ENCODE measurements at places on chromosomes 3 and 15. TPM values are rescaled to one million over a fixed set of nuclear protein-coding genes. Genes with fewer than 3 reads are reported as not detected.
A peak's percentile ranks its signal among the peaks of the same experiment; 100 is the strongest.

The SOX14 gene
- total RNA-seq: not detected

The TNNC1 gene
- total RNA-seq: 0.64 TPM

The CCDC39 gene
- not detected for total RNA-seq

The WDR93 gene
- total RNA-seq: not detected

The CKMT1B gene
- total RNA-seq: 277 TPM

The TUBGCP4 gene
- 18.6 TPM for total RNA-seq

The PPM1L gene
- 16.9 TPM for total RNA-seq

The PDHB gene
- total RNA-seq: 73.3 TPM

The HRG gene
- total RNA-seq: not detected

The B3GNT5 gene
- 106 TPM for total RNA-seq

The OXNAD1 gene
- total RNA-seq: 31.7 TPM

DNA sequence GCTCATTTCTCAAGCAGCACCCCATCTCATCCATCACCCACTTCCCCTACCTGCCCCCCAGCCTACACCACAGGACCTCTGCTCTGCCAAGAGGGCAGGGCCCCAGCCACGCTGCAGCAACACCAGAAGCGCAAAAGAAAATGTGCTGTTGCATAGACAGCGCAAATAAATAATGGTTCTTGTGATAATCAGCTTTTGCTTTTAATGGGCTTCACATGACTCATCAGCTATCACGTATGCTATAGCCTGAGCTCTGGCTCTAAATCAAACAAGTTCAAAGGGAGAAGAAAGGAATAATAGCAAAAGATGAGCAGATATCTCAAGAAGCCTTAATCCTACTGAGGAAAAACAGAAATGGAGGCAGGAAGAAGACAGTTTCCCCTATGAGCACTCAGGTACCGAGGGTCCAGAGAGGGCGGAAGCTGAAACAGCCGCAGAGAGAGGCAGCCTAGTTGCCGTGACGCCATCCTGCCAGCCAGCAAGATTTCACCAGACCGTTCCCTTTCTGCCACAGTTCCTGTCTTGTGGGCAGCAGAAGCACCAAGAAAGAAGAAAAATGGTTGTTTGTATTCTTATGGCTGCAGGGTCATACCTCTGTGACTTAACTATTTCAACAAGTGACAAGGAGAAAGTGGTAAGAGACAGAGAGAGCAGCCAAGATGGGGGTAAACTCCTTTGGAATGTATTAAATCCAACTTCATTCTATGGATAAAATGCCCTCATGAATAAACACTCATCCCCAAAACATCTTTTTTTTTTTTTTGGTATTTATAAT is 22.0 kb downstream of the RAB27A start:
- DNase-seq: peak; percentile 49

DNA sequence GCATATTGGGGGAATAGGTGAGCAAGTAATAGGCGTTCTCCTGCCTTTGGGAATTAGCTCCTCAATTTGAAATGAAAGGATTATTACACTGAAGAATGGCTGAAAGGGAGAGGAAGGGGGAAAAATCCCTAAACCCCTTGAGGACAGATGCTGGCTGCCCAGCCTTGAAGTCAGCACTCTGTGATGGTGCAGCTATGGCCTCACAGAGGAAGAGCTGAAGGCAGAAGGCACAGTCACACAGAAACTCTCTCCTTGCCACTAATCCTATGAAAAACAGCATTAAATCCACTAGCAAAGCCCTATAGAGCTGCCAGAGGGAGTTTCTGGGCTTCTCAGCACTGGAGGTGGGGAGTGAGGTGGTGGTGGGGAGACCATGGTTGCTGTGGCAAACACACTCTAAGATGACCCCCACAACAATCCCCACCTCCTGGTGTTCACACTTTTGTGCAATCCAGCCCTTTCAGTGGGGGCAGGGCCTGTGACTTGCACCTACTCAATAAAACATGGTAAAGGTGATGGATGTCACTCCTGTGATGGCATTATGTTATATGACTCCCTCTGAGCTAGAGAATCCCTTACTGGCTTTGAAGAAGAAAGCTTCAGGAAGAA is 101.2 kb downstream of the RFTN1 start:
- no peak for DNase-seq

GRCh38 chr15:29046977-29047376 is 161.2 kb downstream of the APBA2 start:
- no peak for DNase-seq

GRCh38 chr15:38684440-38685010 is 119.9 kb upstream of the RASGRP1 start:
- DNase-seq: no peak

GRCh38 chr3:23325466-23326065 is 122.4 kb downstream of the UBE2E2 start:
- no peak for DNase-seq

GRCh38 chr3:179149951-179150350 is 1.8 kb downstream of the PIK3CA start:
- DNase-seq: no peak

GRCh38 chr15:51869060-51869421 is 39.6 kb downstream of the TMOD3 start:
- DNase-seq: peak; percentile 53

GRCh38 chr3:60262546-60262945 is 988.7 kb downstream of the FHIT start:
- no peak for DNase-seq

- DNase-seq: no peak
These were observed 73.3 kb downstream of the MRPL46 start for GRCh38 chr15:88393719-88394519.

DNA sequence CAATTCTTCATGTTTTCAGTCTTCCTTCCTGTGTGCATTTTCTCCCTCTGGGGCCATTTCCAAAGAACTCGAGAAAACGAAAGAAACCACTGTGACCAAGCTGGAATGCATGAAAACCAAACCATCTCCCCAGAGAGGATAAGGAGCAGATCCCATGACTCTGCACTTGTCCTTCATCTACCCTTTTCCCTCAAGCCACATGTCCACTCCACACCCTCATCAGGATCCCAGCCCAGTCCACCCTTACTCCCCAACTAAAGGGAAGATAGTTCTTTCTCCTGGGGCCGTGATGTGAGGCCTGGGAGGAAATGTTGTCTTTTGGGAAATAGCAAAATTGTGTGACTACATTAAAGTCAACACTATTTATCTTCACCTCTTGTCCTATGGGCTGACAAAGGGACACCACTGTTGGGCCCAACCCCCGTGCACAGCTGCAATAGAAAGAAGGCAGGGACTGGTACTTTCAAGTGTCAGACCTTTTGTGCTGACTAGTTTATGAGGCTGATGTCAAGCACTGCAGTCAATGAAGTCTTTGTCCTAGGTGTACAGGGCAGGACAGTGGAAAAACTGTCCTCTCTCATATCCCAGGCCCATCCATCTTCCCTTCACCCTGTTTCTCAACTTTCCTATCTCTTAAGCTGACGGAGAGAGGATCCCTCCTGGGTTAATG is 487.1 kb upstream of the NR2F2 start:
- DNase-seq: no peak

GRCh38 chr3:37502621-37503020 is 328.2 kb upstream of the LRRFIP2 start:
- no peak for DNase-seq

- no peak for DNase-seq
These were observed 256.4 kb upstream of the MCTP2 start for GRCh38 chr15:93974804-93975481.

- DNase-seq: no peak
These were observed 55.0 kb downstream of the U2SURP start for GRCh38 chr3:143056372-143056771.

- no peak for DNase-seq
These were observed 95.8 kb downstream of the PPARG start for GRCh38 chr3:12384451-12385233.

DNA sequence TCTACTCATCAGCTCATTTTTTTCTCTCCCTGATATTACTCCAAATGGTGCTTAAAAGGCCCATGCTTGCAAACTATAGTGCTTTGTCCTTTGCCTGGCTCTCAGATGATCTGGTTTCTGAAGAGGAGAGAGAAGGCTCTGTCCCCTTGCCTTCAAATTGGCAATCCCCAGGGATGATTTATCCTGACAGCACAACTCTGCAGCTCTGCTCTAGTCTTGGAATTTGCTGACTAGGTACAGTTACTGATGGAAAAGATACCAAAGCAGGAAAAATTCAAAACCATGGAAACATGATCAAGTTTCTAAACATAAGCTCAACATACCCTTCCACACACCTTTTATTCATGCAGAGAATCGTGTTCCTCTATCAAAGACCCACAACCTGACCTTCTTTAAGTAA is 106.7 kb upstream of the CADPS start:
- no peak for DNase-seq

- peak; percentile 50 for DNase-seq
These were observed 64.6 kb upstream of the UBE2E1 start for GRCh38 chr3:23741036-23741706.

DNA sequence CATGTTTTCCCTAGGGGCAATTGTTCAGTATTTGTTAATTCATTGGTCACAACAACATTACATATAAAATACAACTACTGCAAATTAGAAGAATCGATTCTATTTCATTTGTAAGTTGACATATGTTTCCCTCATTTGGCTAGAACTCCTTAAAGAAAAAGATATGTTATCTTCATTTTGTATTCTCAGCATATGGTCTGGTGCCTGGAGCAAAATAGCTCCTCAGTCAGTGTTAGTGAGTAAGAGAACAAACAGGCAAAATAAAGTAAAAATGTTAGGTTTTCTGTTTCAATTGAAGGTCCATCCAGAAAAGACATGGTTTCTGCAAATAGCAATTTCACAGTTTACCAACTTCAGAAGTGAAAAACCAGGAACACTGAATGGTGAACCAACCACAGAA is 1343.1 kb downstream of the ROBO1 start:
- DNase-seq: no peak

DNA sequence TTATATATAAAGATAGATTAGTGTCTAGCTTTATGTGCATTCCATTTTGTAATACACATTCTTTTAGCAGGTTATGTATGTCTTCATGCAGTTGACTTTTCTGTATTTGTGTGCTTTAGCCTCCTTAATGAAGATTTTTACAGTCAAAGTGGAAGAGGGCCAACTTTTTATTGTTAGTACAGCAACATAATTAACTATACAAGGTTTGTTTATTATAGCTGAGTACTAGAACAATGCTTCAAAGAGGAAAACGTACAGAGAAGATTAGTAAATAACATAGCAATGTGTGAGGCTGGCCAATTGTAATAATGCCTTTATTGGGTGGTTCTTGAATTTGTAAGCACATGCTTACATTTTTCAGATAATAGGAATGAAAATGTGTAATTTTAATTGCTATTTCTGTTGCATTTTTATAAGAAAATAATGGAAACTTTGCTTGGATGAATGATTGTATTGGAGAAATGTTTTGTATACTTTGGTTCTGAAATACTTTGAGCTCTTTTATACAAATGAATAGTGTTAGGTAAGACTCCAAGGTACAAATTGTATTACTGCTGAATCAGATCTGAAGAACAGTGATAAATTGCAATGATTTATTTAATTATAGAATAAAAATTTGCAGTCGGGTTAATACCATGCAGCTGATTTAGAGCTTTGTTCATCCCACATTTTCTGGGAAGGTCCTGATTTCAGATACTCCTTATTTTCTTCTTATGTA is 41.4 kb downstream of the UBE2E2 start:
- no peak for DNase-seq

DNA sequence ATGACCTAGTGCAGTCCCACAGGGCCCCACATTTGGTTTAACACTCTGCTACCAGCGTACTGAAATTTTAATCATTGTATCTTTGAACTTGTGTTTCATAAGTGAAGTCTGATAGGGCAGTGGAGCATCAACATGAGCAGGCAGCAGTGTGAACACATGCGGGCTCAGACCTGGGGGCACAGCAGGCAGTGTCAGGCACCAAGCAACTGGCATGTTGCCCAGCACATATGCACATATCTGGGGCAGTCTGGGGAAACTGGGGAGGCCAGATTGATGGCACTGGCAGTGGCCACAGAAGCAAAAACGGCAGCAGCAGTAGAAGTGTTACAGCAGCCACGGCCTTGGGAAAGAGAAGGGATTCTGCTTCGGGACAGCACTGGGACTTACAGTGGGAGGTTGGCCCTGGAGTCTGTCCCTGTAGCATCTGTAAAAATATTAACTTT is 353.9 kb upstream of the KCNMB2 start:
- DNase-seq: no peak

GRCh38 chr3:128488991-128489673 is 3.9 kb downstream of the GATA2 start:
- DNase-seq: peak; percentile 37

- DNase-seq: no peak
These were observed 94.2 kb downstream of the CBLB start for GRCh38 chr3:105774444-105775180.

DNA sequence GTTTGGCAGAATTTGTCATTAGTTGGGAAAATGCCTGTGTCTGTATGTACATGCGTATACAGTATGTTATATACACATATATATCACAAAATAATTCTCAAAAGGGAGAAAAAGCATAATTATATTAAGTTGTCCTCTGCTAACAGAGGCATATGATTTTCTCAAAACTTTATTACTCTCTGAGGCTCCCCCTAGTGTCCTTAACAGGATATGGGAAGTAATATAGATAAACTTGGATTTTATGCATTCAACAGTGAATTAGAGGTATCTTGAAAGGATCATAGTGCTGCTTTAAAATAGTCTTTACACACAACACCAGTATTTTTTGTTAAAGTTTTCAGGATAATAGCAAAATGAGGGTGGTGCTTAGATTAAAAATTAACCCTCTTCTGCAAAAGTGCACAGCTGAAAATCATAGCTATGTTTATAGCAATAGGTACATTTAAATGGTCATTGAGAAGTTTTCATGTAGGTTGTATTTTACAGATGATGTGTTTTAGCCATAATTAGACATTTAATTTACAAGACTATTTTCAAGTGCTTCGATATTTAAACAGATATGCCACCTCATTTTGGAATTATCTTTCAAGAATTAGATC is 454.0 kb upstream of the ROBO2 start:
- no peak for DNase-seq

GRCh38 chr3:140843656-140844055 is 98.0 kb upstream of the SLC25A36 start:
- DNase-seq: no peak

GRCh38 chr3:12380461-12380860 is 91.6 kb downstream of the PPARG start:
- DNase-seq: no peak

DNA sequence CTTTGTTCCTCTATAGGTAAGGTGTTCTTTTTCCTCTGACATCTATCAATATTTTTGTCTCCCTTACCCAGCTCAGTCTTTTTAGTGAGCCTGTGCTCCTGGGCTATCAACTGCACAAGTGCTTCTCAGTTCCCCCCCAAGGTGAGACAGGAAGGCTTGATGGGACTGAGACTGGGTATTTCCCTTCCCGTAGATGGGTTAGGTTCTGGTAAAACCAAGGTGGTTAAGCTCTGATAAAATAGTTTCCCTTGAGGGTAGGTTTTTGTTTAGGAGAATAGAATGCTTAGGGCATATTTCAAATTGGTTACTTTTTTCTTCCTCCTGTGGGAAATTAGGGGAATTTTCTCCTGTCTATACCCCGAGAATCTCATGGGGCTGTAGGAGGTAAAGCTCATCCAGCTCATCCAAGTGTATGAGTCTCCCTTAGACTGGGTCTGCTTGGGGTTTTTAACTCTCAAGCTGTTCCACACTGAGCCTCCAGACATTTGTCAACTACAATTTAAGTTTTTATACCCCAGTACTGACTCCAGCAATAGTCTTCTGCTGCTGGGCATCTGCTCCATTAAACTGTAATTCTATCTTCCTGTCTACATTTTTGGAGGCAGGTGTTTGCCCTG is 44.9 kb downstream of the OXSR1 start:
- no peak for DNase-seq

- DNase-seq: no peak
These were observed 578.3 kb upstream of the ADAMTS9 start for GRCh38 chr3:65265942-65266590.
